ENCODE measurements at places on chromosomes 16 and 17.

DNA sequence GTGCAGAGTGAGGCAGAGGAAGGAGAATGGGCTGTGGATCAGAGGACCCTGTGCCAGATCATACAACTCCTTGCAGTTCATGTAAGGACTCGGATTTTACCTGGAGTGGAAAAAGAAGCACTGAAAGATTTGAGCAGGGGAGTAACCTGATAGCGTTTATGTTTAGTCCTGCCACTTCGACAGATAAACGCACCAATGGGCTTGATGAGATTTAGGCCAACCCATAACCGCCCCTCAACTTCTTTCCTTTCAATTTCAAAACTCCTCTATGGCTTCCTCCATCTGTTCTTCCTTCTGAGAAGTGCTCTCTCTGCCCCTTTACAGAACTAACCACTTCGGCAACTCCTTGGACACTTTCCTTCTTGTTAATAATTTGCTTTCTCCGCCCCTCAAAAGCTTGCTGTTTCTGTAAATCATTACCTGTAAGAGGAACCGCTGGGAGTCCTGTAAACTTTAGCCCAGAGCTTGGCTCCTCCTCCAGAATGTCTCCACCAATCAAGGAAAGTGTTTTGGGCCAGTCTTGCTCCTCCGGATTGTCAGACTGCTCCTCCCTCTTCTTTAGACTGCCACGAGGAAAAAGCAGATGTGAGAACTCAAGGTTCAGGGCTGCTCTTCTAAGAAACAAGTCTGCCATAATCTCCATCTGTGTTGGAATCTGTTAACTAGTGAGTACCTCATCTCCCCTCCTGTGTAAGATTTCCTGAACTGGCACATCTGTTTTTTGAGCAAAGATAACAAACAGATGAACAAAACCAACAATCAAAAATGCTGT is at the start of gene ACSM3:
ACSM3 (plus strand) TSS at position 554 of the 772 bp plus-strand sequence. CDS start 6,021 bp downstream, outside the sequence.
- no peak for DNase-seq

DNA sequence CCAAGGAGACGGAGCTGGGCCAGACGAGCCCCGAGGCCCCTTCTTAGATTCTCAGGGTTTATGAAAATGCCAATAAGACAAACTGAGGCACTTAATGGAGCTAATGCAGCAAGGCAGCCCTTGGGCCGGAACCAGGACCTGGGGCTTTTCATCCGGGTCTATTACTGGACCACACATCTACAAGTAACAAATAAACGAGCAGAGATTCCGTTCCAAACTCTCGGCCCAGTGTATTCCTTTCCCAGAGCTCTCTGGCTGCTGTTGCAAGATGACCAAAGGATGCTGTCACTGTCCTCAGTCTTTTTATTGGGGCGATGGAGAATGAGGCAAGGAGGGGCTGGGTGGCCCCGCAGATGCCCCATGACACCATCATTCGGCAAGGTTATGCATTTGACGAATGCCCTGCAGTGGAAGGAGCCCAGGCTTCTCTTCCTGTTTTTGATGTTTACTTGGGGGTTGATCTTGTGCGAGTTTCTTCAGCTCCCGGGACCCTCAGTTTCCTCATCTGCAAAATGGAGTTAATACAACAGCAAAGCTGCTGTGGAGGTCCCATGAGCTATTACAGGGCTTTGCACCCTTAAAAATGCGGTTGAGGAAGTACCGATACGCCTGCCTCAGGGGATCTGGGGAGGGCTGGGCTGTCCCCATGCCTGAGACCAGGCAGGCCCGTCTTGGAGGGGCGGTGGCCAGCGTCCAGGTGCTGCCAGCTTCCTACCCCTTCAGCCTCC is 1.1 kb upstream of the NTN1 start:
- no peak for DNase-seq

DNA sequence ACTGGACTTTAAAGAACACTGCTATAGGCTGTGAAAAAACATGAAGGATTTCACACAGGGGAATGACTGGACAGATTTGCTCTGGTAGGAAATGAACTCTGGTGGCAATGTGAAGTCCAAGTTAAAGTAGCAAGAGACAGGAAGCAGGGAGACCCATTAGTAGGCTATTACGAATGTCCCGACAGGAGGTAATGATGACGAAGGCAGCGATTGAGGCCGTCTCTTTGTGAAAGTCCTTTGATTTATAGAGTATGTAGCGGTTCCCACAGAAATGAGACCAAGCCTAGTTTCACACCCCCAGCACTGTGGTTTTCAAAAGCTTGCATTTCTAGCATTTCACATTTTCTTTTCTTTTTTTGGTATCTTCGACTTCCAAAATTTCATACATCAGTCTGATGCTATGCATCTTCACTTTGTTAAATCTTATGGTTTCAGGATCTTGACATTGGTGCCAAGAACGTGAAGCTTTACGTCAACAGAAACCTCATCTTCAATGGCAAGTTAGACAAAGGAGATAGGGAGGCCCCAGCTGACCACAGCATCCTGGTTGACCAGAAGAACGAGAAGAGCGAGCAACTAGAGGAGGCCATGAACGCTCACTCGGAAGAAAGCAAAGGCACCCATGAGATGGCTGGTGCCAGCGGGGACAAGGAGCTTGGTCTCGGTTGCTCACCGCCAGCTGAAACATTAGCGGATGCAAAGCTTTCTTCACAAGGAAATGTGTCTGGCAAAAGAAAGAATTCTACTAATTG is 189.8 kb downstream of the KATNIP start:
- DNase-seq: no peak

GRCh38 chr16:56771558-56772279 is 41.8 kb downstream of the NUP93 start:
- no peak for DNase-seq

DNA sequence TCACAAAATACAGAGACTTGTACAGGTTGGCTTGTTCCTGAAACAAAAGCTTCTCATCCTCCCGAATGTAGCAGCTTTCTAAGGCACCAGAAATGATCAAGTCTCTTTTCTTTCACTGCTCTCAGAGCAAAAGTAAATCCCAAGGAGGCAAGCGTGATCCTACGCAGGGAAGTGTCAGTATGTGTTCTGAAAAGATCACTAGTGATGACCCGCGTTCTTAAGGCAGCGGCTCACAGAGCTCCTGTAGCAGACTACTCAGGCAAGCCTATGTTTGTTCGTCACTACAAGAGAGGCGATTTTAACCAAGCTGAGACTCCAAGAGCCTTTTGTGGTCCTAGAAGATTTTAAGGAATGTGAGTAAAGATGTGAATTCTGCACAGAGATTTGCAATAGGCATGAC is 34.5 kb downstream of the WIPI1 start:
- no peak for DNase-seq

- no peak for DNase-seq
Measured at GRCh38 chr17:41864498-41864835, 756 bp downstream of the KLHL11 start.
